ENCODE measurements at places on chromosomes 3 and 15.

- no peak for DNase-seq
Observed at GRCh38 chr3:37216597-37217097, 42.3 kb upstream of the LRRFIP2 start.

- DNase-seq = no peak
Observed at GRCh38 chr15:63967616-63968015, 78.7 kb downstream of the DAPK2 start.

DNA sequence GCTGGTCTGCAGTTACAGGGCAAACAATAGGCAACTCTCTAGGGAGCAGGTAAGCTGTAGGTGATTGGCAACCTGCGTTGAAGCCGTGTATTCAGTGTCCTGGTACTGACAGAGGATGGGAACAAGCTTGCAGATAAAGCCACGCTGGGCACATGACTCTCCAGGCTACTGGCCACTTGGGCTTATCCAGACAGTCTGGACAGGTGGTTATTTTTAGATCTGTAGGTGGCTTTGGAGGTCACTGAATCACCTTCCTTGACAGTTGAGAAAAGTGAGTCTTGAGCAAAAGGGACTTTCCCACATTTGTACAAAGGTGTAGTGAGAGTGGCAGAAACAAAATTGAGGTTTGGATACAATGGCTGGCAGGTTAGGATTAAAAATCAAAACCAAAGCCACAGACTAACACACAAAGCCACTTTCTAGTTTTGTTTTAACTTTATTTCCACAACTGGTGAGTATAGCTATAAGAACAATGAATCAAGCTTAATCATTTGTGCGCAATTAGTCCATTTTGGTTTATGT is 22.3 kb upstream of the IL1RAP start:
- no peak for DNase-seq

DNA sequence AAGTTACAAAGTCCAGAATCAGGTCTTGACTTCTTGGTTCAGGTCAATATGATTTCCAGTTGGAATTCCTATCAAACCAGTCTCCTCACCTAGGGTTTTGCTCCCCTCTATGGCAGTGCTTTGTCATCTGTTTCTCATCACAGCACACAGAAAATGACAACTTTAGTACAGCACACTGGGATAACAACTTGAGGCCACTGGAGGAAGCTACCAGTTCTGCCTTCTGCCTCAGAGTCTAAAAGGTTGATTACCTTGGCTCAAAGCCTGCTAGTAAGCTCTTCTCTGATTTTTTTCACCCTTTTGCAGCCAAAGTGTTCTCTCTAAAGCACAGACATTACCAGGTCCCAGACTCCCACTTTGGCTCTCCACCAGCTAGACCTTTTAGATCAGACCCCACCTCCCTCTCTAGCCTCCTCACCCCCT is 24.8 kb upstream of the TRIM59 start:
- DNase-seq = no peak

- no peak for DNase-seq
Observed at GRCh38 chr3:56702490-56703315, 19.6 kb upstream of the TASOR start.

DNA sequence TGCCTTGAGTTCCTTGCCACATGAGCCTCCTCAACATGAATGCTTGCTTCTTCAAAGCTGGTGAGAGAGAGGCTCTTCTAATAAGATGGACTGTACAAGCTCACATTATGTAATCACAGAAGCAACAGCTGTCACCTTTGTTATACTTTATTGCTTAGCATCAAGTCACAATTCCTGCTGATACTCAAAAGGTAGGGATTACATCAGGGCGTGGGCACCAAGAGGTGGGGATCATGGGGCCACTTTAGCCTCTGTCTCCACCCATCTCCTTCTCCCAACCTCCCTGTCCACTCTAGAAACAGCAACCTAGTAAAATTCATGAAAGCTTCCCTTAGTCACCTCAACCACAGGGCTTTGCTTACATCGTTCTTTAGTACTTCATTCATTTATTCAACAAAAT is 95.9 kb downstream of the FAM43A start:
- peak; percentile 9 for DNase-seq

DNA sequence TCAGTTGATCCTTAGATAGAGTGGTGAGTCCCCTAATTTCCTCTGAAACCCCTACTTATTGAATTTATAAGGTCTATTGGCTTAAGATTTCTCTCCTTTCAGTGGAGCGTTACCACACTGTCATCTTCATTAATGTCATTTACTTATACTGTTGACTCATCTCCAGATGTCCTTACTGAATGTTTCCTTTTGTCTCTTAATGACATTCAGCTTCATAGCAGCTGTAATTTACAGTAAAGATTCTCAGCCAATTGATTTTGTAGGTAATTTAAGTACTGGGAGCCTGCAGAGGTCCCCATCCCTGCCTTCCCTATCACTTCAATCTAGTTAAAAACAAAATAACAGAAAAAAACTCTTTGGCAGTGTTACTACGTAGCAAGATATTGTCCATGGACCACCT is 18.8 kb downstream of the STX19 start:
- no peak for DNase-seq

DNA sequence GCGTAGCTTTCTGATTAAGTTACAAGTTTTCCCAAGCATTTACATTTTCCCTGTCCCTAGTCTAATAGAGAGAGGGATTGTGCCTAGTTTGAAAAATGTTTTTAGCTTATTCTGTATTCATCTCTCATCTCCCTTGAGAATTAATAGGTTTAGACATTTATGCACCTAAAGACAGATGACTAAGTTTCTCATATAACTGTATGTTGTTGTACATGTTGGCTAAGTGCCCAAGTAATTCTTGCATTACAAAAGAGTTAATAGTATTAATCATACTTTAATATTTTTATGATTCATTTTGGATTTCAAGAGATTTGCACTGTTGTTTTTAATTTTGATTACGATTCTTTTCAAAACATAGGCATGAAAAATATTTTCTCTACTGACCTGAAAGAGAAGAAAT is 109.0 kb upstream of the TBL1XR1 start:
- no peak for DNase-seq

DNA sequence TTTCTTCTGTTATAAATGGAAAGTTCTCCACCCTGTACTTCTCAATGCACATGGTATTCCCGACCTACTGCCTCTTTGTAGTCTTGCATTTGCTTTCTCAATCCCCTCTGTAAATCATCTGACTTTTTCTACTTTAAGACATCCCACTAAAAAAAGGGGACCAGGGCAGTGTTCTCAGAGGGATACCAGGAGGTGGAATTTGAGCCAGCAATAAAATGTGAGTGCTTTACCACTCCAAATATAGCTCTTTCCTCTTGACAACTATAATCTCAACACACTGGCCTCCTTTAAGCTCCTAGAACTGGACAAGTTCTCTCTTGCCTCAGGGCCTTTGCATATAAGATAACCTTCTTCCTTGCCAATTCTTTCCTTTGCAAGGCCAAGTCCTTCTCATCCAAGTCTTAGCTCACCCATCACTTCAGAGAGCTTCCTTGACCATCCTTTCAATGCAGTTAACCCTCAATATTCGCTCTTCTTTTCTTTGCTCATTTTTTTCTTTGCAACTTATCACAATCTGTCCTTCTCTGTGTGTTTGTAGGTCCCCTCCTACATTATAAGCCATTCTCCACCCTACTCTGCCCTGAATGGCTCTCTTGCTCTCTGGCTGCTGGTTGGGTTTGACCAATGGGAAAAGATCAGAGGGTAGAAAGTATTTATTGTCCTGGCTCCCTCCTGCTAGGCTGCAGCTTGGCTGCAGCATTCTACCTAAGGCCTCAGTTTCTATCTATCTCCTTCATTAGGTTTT is 93.4 kb downstream of the PRICKLE2 start:
- DNase-seq = no peak

- no peak for DNase-seq
Observed at GRCh38 chr15:64696481-64696880, 78.9 kb downstream of the RBPMS2 start.

- no peak for DNase-seq
Observed at GRCh38 chr15:47861111-47861903, 144.0 kb downstream of the SEMA6D start.

DNA sequence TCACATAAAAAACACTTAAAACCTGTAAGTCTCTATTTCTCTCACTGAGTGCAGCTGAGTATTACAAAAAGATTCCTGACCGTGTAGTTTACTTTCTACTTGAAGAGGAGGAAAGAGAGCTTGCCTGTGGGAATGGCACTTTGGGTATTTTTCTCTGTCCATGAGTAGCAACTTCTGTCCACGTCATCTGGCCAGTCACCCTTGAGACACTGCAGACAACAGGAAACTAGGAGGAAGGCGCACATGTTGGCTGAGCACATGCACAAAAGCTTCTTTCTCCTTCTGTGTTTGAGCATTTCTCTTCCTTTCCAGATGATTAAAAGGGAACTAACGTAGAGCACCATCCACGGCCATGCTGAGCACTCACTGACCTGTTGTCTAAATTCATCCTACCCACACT is 19.7 kb downstream of the STARD5 start:
- DNase-seq = no peak

DNA sequence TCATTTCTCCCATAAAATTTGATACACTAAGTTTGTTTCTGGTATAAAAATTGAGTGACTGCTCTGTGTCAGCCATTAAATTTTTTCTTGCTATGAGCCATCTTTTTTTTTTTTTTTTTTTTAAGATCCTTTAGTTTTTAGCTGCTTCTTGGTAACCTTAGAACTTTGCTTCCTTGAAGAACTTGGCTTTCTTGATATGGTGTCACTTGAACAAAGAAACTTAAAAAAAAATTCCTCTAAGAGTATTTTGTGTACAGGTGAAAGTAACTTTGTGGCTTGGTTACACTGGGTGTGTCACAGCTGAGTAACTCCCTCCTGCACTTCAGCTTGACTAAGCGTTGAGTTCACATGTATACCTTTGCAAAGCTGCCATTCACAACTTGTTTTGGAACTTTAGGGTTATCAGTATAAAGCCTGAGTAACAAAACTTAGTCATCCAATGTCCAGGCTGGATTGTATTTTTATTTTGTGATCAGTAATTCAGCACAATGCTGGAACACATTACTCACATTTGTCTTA is 6.5 kb downstream of the CHD2 start:
- DNase-seq = no peak

DNA sequence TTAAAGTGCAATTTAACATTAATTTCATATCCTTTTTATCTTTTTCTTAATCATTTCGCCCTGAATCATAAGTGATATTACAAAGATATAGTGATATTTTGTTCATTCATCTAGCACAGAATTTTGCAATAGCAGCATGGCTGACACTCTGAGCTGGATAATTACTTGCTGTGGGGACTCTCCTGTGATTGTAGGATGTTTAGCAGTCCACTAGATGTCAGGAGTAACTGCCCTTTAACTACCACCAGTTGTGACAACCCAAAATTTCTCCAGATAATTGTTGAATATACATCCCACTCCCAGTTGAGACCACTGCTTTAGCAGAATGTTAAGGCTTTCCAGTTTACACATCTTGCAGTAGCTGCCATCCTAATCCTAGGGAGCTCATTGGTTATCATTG is 196.8 kb upstream of the MBNL1 start:
- DNase-seq = no peak

DNA sequence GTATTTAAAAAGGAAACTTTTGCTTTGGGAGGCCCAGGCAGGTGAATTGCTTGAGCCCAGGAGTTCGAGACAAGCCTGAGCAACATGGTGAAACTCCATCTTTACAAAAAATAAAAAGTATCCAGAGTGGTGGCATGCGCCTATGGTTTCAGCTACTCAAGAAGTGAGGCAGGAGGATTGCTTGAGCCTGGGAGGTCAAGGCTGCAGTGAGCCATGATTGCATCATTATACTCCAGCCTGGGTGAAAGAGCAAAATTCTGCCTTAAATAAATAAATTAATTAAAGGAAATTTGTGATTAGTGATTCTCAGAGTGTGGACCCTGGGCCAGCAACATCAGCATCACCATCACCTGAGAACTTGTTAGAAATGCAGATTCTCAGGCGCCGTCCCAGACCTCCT is 9.9 kb upstream of the COMMD4 start:
- no peak for DNase-seq

DNA sequence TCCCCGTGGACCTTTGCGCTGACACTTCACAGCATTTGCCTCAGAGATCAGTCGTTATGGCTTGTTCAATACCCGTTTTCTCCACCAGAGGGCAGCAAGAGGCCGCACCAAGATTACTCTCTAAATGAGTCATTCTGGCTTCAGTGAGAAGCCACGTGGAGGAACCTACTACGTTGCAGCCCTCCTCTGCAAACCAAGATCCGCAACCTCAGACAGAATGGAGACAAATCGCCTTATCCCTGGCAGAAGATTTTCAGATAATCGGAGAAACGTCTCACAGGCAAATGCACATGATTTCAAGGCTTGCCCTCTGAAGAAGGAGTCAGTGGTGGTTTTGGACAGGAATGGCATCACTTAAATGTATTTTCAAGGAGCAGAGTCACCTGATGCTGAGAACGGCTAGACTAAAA is 60.5 kb downstream of the GTPBP8 start:
- DNase-seq = peak; percentile 88

DNA sequence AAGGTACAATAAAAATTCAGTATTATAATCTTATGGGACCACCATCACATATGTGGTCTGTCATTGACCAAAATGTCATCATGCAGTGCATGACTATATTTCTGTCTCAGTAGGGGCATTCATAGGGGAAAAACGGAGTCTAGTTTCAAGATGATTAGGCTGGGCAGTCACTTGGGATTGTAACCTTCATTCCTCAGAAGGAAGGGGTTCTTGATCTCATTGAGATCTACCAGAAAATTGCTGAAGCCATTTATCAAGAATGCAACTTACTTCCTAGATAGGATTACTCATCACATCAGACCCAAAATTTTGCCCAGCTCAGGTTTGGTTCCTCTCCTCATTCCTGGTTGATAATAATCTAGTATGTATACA is 37.3 kb downstream of the BTD start:
- no peak for DNase-seq

- DNase-seq = no peak
Observed at GRCh38 chr3:25455441-25456132, 27.5 kb downstream of the RARB start.

DNA sequence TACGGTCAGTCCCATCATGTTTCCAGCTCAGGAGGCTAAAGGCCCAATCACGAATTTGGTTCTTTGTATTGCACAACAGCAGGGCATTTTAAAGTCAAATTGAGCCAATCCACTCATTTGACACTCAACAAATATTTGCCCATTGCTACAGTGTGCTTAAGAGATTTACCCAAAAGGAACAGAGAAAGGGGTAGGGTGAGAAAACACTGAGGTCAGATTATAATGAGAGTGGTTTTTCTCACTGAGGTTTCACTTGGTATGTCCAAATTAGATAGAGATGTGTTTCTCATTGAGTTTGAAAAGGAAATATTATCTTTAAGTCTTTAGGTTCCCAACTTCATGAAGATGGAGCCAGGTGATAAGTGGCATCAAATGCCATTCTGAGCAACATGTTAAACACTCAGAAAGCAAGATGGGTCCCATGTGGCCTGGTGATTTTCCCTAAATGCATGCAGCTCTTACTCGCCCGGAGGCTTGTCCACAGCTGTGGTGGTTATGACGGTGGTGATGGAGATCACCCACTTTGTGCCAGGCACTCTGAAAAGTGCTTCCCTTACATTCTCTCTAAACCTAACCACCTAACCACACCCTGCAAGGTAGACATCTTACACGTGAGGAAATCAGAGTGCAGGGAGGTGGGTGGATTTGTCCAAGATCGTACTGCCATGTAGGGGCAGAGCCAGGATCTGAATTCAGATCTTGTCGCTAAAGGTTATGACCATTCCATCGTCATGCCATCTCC is 31.2 kb upstream of the USP3 start:
- DNase-seq = no peak
